ENCODE measurements at places on chromosomes 3 and 15. TPM values are rescaled to one million over a fixed set of nuclear protein-coding genes. Genes with fewer than 3 reads are reported as not detected.
A peak's percentile ranks its signal among the peaks of the same experiment; 100 is the strongest.

DNA sequence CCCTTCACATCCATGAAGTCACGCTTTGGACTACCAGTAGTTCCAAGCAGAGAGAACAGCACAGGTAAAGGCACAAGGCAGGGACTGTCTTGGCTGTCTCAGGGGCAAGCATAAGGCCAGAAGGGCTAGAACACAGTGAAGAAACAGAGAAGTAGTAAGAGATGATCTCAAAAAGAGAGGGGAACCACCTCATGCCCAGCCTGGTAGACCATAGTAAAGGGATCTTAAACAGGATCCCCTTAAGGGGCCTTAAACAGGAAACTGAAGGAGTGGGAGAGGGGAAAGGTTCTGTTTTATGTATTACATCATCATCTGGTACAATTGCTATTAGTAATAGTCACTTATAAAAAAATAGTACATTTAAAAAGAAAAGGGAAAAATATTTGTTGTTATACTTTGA lies 25.8 kb downstream of the P2RY1 start:
- DNase-seq = no peak

- DNase-seq = peak; percentile 45
These were observed 53.7 kb downstream of the NMD3 start for GRCh38 chr3:161274691-161275298.

- peak; percentile 21 for DNase-seq
These were observed 249.0 kb downstream of the AGBL1 start for GRCh38 chr15:86328658-86329057.

GRCh38 chr3:188544012-188544411 lies 390.1 kb downstream of the LPP start:
- no peak for DNase-seq

DNA sequence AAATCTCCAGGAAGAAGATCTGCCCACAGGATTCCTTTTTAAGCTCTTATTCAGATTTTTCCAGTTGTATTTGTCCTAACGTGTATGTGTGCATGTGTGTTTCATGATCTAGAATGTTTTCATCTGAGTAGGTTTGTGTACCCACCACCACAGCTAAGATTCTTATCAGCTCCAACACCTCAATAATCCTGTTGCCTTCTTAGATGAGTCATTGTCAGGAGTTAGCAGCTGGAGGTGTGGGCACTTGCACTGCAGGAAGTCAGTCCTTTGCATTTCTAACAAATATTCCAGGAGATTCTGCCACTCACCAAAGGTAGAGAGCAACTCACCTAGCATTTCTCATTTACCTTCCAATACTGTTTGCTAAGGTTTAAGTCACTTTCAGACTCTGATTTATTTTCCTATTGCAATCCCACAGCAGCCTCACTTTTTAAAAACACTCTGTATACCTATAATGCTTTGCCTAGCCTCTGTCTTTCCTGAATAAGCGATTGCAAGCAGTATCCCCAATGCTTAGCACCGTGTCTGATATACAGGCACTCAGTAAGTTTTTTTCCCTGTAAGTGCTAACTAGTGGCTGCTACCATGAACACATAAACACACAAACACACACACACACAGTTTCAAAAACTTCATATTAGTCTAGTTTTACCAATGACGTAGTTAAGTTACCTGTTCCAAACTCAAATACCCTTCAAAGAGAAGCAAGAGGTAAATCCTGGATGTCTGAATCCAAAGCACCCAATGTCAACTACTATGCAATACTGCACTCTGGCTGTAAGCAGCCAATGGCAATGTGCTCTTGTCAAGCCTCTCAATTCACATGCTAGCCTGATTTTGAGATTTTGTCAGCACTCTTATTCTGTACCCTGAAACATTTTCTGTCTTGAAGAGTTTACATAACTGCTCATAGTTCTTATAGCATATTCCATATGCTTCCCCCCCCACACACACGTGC lies 713.5 kb upstream of the LMCD1 start:
- DNase-seq = no peak

DNA sequence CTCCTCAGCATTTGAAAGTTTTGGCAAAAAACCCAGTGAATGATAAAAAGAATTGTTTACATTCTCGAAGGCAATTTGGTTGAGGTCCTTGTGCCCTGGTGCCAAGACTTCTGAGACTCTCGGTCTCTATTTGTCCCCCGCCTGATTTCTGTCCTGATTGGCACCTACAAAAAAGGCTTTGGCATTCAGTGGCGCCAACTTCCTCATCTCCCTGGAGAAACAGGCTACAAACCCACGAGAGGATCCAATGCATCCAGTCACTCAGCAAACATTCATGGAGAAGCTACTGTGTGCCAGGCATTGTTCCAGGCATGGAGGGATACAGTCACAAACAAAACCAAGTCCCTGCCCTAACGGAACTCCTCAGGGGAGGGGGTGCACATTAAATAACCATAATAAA lies 42.7 kb downstream of the HES1 start:
- DNase-seq = no peak

- peak; percentile 86 for DNase-seq
These were observed 148.5 kb downstream of the OTOL1 start for GRCh38 chr3:161644891-161645635.

SERPINI1 gene
- 0.23 TPM for total RNA-seq

PSTPIP1 gene
- total RNA-seq = 11.7 TPM

PLA1A gene
- total RNA-seq = 1.4 TPM

SPESP1 gene
- not detected for total RNA-seq

ZPLD1 gene
- total RNA-seq = 0.15 TPM
